ENCODE measurements at places on chromosomes 6 and 20. TPM values are rescaled to one million over a fixed set of nuclear protein-coding genes. Genes with fewer than 3 reads are reported as not detected.
A peak's percentile ranks its signal among the peaks of the same experiment; 100 is the strongest.

DNA sequence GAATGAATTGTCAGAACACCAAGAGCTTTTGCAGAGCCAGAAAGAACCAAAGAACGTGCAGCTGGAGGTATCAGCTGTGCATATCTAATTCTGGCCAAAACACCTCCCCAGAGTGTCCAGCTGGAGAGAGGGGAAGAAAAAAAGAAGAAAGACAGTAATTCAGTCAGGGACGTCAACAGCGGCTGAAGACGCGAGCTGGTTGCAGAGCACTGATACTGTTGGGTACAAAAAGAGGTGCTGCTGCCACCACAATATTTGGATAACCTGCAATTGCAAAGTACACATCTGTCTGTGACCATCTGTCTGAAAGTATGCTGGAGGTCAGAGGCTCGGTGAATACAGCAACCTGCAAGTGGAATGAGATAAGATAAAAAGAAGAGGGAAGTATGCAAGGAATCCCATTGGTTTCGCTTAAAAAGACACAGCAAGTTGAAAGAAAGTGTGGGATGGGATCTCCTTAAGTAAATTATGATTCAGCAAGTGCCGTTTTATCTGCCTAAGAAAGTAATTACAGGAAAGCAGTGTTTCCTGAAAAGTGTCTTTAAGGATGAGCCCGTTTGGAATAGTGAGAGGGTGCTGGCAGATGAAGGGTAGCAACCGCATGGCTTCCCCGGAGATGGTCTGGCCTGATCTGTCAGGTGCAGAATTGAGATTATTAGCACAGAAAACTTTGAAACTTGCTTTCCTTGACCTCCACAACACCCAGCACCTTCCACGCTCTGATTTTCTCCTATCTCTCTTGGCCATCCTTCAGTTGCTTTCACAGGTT lies 189.9 kb upstream of the PRDM1 start:
- no peak for DNase-seq

DNA sequence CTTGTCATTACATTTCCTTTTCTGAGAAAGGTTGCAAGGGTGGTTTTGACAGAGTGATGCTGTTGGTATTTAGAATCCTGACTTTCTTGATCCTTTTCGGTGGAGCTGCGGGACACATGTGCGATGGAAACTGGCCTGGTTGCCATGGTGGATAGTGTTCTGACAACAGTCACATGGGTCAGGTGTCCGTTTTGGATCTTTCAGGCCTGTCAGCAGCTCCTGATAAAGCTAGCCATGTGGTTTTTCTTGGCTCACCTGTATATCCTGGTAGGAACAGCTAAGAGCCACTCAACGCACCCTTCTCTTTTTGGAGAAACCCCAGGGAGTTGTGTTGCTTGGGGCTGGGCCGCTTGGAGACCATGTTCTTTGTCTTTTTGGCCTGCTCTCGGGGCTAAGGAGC lies 177.4 kb downstream of the MTFR2 start:
- DNase-seq, result no peak

DNA sequence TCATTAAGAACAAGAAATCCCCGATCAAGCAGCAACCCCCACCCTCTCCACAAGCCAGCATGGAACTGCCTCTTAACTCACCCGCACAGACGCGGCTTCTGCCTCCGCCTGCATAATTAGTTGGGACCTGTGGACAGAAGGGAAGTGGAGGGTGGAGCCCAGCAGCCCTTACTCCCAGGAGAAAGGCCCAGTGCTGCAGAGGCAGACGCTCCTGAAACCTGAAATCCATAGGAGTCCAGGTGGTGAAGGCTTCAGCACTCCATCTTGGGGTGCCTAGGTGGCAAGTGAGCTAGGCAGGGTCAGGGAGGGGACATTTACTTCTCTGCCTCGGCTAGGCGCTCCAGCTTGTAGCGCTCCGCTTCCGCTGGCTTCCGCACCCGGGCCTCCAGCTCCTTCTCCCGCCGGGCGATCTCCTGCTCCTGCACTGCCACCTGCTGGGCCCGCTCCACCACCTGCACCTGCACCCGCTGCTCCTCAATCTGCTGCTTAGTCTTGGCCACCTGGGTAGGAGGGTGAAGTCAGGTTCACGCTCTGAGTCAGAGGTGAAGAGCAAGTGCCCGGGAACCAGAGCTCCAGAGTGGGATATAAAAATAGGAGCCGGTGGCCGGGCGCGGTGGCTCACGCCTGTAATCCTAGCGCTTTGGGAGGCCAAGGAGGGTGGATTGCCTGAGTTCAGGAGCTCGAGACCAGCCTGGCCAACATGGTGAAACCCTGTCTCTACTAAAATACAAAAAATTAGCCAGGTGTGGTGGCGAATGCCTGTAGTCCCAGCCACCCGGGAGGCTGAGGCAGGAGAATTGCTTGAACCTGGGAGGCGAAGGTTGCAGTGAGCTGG lies 10.7 kb downstream of the TUBB start:
- no peak for DNase-seq

GRCh38 chr6:33975661-33976436 lies 170.0 kb downstream of the GRM4 start:
- DNase-seq, result no peak

DNA sequence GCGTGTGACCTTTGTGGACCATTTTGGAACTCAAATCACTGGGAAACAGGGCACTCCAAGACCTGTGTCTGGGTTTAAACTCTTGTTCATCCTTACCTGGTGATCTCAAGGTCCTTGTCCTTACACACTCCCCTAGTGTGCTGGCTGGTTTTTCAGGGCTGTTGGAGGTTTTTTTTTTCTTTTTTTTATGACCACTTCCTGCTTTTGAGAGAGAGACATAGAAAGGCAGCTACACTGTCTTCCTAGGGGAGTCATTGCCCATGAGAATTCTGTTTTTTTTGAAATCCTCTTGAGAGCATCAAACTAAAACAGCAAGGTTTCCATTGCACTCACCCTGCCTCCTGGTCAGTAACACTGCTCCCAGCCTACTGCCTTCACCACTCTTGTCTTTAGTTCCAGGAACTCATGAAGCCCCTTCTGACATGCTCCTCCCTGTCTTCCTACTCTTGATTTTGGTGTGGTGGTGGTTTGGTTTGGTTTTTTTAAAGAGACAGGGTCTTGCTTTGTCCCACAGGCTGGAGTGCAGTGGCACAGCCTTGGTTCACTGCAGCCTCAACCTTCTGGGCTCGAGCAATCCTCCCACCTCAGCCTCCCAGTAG lies 28.6 kb downstream of the PRPH2 start:
- no peak for DNase-seq

- no peak for DNase-seq
Observed at GRCh38 chr20:62799873-62800272, 3.6 kb downstream of the MRGBP start.

- DNase-seq, result no peak
Observed at GRCh38 chr6:105882121-105882803, 203.9 kb upstream of the PRDM1 start.

DNA sequence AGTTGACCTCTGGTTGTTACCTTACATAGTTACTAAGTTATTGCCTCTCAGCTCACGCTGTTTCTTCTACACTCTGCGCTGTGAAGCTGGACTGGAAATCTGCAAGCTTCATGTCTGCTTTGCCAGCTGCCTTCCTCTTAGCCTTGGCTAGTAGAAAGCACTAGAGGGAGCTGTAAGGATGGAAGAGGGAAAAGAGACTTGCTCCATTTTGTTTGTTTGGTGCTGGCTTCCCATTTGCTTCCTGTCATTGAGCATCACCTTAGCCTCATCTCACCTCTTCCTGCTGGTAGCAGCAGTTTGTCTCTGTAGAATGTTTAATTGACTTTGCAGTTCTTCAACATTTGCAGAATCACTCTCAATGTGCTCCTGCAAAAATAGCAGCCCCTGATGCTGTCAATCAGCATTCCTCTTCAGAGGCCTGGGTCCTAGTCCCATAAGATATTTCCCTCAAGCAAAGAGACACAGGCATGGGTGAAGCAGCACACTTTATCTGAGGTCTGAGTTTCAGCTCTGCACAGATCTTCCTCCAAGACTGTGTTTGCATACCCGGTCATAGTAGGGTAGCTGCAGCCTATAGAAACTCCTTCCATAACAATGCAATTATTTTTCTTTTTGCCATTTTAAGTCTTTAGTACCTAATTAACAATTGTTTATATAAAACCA lies 302.2 kb upstream of the EPHA7 start:
- peak; percentile 48 for DNase-seq

- no peak for DNase-seq
Observed at GRCh38 chr20:39468703-39469102, 506.6 kb downstream of the DHX35 start.

GRCh38 chr6:88445188-88445965 lies 279.2 kb upstream of the CNR1 start:
- DNase-seq, result peak; percentile 48

DNA sequence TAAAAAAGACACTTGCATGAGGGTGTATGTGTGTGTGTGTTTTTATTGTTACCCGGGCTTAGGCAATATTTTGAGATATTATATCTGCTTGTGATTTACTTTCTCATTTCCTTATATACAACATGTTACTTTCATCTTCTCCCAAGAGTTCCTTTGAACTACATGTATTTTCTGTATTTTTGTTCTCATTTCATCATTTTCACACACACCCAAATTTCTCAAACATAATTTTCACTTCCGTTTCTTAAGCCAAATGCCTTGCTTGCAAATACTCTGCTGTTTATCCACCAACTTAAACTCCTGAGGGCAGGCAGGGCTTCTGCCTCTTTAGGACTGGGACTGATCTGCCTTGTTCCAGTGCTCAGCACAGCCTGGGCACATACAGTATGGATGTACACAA lies 69.3 kb upstream of the FYN start:
- DNase-seq, result no peak

GRCh38 chr6:29071831-29072723 lies 15.0 kb downstream of the OR2B3 start:
- peak; percentile 0 for DNase-seq

GRCh38 chr6:140782941-140783340 lies 1349.8 kb upstream of the GJE1 start:
- DNase-seq, result no peak

GRCh38 chr20:33287884-33288283 lies 4.9 kb downstream of the BPIFB1 start:
- no peak for DNase-seq

The MEA1 gene
- 31.5 TPM for total RNA-seq

The C4A gene
- total RNA-seq, result 107 TPM

The SCP2D1 gene
- not detected for total RNA-seq

The BHLHE23 gene
- not detected for total RNA-seq

Measured in spinal cord (tissue), 10 donors.